ENCODE measurements at places on chromosomes 12 and 14.

DNA sequence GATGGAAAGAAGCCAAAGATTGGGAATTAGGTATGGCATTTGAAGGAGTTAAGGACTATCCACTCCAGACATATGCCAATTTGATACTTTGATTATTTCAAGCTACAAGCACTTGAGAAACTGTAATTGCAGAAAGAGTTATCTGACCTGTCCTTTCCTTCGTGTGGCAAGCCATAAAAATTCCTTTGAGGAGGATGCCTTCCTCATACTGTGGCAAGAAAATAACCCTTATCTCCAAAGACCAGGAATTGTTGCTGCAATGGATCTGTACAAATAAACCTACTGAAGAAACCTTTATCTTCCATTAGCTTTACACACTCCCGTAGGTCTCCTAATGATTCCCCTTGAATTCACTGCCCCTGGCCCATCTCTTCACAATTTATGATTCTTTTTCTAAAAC lies 165.1 kb upstream of the AMIGO2 start:
- DNase-seq = no peak

DNA sequence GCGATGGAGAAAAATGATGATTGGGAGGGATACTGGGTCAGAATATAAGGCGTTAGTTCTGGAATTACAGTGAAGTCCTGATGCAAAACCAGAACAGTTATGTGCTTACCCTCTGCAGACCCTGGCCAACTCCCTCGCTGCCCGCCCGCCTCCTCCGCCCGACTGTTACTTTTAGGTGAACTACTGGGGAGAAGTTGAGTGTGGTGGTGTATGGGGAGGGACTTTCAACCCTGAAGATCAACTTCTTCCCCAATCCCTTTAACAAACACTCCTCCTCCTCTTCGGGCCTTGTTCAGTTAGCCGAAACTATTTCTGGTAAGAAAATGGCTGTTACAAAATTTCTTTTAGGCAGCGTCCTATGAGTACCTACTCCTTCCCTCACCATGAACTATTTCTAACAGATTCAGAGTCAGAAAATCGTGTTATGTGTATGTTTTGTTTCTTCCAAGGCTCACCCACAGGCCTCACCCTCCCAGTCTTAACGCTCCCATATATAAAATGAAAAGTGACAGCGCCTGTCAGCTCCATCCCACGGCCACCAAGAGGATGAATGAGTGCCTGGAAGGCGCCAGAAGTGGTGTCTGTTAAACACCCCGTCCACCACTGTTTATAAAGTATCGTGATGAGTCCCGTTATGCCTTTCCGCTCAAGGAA lies 1.3 kb downstream of the FBXO33 start:
- no peak for DNase-seq

- peak; percentile 66 for DNase-seq
Observed at GRCh38 chr14:106039400-106039799, 513.0 kb downstream of the TMEM121 start.

GRCh38 chr12:65963862-65964240 lies 139.6 kb downstream of the HMGA2 start:
- no peak for DNase-seq

- no peak for DNase-seq
Observed at GRCh38 chr14:58792416-58792815, 154.7 kb downstream of the DACT1 start.

- no peak for DNase-seq
Observed at GRCh38 chr12:58858030-58858429, 62.3 kb downstream of the LRIG3 start.
